Aorta (tissue), 5 donors: ENCODE measurements at places on chromosomes 7 and 10. TPM values are rescaled to one million over a fixed set of nuclear protein-coding genes. Genes with fewer than 3 reads are reported as not detected.

DNA sequence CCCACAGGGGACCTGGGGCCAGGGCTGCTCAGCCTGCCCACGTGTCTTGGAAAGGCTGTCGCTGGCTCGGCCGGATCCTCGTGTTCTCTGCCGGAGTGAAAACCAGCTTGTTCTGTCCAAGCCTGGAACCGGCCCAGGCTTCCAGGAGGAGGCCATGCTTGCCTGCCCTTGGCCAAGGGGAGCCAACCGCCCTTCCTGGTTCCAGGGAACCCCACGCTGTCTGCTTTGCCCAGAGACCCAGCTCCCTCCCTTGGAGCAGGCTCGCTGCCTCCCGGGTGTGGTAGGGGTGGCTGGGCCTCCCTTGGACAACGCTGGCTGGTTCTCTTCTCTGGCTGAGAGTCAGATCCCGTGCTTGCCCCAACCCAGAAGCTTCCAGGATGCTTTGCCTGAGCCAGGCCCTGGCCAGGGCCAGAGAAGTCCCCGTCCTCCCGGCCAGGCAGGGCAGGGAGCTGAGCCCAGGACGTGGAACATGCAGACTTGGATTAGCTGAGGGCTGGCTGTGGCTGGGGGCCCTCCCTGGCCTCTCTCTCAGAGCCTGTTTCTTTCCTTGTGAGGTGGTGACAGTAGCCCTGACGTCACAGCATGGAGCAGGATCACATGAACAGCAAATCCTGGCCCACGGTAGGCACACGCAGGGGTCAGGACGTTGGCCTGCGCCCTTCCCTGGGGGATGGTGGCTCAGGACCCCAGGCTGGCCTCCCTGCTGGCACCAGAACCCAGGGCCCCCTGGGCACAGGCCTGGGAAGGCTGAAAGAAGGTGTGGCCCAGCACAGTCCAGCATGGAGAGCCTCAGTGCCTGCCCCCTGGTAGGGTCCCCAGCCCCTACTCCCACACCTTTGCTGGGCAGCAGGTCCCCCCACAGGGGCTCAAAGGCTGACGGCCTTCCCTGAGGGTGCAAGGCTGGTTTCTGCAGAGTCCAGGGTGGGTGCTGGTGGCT is 67.5 kb downstream of the PWWP2B start:
- H3K27me3 ChIP-seq, result no peaks in the 10 kb centered on the region
- peak; percentile 92 for DNase-seq
- H3K4me1 ChIP-seq, result no peaks in the 10 kb centered on the region
- peak overlapping the region; percentile 76 for H3K27ac ChIP-seq

GRCh38 chr10:4082861-4083260 is 297.9 kb upstream of the KLF6 start:
- no peaks in the 10 kb centered on the region for H3K36me3 ChIP-seq
- peaks cover 4% of the 10 kb centered on the region for H3K4me1 ChIP-seq
- no peak overlapping the region for H3K4me3 ChIP-seq
- no peak for DNase-seq
- H3K27me3 ChIP-seq, result no peaks in the 10 kb centered on the region

DNA sequence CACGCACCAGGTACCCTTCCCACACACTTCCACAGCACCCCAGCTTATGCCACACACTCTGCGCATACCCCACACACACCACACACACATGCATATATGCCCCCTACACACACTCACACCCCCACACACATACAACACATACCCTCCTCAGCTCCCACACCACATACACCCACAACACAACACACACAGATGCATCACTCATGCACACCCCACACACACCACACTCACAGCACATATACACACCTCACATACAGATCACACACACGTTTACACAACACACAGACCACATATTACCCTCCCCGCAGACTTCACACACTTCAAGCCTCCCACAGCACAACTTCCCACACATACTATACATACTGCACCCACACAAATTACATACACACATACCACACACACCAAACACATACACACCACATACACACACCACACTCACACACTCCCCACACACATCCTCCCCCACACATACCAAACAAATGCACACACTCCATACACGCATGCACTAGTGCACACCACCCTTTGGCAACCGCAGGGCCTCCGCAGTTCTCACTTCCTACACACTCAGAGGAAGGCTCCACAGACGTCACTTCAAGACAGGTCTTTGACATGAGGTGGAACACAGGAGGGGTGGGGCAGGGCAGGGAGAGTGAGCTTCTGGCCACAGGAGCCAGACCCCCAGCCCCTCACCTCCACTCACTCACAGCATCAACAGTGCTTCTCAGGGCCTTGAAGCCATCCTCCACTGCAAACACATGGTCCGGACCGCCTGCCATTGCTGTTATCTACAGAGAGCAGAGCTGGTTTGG is 18.5 kb upstream of the ANTXRL start:
- no peak overlapping the region for H3K27ac ChIP-seq
- no peaks in the 10 kb centered on the region for H3K27me3 ChIP-seq
- H3K4me1 ChIP-seq, result no peaks in the 10 kb centered on the region
- no peak overlapping the region for H3K4me3 ChIP-seq

GRCh38 chr7:20350996-20351692 is 20.4 kb downstream of the ITGB8 start:
- H3K4me1 ChIP-seq, result no peaks in the 10 kb centered on the region
- H3K27me3 ChIP-seq, result no peaks in the 10 kb centered on the region
- no peaks in the 10 kb centered on the region for H3K36me3 ChIP-seq
- DNase-seq, result no peak
- H3K4me3 ChIP-seq, result no peak overlapping the region
- H3K27ac ChIP-seq, result no peak overlapping the region

DNA sequence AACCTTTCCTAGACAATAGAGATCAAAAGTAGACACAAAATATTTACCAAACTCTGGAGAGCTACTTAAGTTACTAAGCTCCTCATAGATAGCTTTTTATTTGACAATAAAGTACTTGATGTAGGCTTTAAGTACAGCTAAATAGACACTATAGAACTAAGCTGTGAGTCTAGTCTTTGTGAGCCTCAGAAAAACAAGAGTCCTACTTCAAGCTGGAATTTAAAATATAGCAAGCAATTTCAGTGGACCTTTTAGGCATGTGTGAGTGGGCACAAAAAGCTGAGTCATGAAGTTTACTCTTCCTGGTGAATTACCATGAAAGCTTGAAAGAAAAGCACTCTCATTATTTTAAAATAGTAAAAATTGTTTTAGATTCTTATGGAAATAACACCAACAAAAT is 76.1 kb downstream of the ADD3 start:
- no peaks in the 10 kb centered on the region for H3K27me3 ChIP-seq
- H3K4me3 ChIP-seq, result no peak overlapping the region
- no peak overlapping the region for H3K27ac ChIP-seq
- no peaks in the 10 kb centered on the region for H3K36me3 ChIP-seq
- H3K4me1 ChIP-seq, result no peaks in the 10 kb centered on the region

DNA sequence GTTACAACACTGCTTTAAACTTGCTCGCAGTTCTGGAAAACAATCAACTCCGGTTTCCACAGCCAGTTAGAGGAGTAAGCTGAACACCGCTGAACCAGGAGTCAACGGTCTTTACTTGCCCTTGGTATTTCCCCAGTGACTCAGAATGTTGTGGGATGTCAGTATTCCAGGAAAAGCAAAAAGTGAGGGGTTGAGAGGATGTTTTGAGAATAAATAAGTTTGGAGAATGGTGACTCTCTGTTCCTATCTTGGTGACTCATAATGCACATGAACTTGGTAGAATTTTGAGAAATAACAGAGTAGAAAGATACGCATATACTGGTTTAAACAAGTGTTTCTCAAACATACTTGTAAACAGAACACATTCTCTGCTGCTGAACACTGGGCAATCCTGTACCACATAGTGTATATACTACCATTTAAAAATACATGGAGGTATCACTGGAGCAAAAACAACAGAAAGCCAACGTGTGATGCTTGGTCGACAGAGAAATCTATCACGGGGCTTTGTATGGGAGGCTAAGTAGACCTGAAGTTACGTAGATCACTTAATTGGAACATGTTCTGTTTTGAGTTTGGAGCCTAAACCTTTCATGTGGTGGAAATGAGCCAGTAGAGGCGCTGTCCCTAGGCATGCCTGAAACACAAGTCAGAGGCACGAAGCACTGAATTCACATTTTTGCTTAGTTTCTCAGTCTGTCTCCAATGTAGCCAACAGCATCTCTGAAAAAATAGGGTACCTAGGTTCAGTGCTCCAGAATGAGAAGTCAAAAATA is 534.3 kb downstream of the PARD3 start:
- no peaks in the 10 kb centered on the region for H3K27me3 ChIP-seq
- no peaks in the 10 kb centered on the region for H3K4me1 ChIP-seq
- peak overlapping the region; percentile 99 for H3K27ac ChIP-seq
- H3K4me3 ChIP-seq, result peak overlapping the region; percentile 18
- no peaks in the 10 kb centered on the region for H3K36me3 ChIP-seq
- no peak for DNase-seq

DNA sequence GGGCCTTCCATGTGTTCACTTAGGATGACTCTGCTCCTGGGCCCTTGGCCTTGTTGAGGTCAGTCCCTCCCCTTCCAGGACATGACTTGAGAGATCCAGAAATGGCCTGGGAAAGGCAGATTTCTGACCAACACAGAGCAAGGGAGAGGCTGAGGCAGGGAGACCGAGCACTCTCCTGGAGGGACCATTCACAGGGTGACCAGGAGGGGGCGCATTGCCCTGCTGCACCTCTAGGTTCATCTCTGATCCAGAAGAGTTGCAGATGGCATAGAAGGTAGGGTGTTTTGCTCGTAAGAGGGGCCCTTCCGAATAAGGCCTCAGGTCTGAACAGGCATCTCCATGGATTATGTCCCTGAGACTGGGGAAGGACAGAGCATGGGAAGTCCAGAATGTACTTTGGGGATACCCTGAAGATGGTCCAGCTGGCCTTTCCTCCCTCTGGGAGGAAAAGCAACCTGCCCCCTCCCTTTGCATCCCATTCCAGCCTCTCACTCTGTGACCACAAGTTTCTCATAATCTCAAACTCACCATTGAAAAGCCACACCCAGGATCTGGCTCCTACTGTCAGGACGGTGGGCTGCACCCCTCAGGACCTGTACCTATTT is 6.6 kb downstream of the DMBT1 start:
- no peaks in the 10 kb centered on the region for H3K36me3 ChIP-seq
- no peaks in the 10 kb centered on the region for H3K4me1 ChIP-seq
- H3K4me3 ChIP-seq, result no peak overlapping the region
- no peaks in the 10 kb centered on the region for H3K27me3 ChIP-seq
- peak; percentile 68 for DNase-seq
- no peak overlapping the region for H3K27ac ChIP-seq

GRCh38 chr10:15857107-15857575 is 3.2 kb downstream of the MINDY3 start:
- H3K4me3 ChIP-seq, result no peak overlapping the region
- no peak for DNase-seq
- H3K36me3 ChIP-seq, result no peaks in the 10 kb centered on the region
- H3K4me1 ChIP-seq, result no peaks in the 10 kb centered on the region

DNA sequence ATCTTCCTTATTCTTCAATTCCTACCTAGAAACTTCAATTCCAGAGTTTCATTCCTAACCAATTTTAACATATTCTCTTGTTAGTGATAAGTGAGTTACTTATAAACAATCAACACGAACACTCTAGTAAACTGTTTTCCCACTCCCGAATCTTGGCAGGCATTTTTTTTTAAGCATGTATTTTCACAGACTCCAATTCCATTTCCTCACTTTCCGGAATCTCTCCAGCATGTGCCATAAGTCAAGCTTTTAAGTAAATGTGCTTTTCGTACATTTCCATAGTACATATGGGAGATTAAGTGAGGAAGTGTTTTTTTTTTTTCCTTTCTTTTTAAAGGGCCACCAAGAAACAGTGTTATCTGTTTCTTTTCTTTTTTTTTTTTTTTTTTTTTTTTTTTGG is 89.1 kb downstream of the FGFR2 start:
- no peaks in the 10 kb centered on the region for H3K27me3 ChIP-seq
- H3K4me1 ChIP-seq, result peaks cover 1% of the 10 kb centered on the region
- H3K4me3 ChIP-seq, result no peak overlapping the region
- no peaks in the 10 kb centered on the region for H3K36me3 ChIP-seq
- DNase-seq, result no peak

DNA sequence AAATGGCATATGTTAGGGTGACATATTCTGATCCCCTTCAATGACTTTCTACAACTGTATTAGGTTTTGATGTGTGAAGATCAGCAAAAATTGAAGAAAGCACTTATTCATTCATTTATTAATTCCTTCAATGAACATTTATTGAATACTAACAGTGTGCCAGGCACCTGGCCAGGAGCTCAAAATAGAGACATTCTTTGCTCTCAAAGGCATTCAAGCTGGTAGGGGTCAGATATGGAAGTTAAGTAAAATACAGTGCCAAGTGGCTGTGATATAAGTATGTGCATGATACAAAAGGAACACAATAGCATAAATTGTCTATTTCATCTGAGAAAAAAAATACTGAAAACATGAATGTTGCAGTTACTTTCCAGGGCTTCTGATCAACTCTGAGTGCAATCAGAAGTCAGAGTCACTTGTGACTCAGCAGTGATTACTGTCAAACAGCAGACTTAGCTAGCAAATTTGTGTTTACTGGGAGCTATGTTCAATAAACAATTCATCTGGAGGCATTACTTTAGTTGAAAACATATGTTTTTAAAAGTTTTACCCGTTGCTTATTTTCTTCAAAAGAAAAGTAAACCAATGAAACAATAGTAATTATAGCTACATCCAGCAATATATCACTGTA is 60.4 kb upstream of the CACNB2 start:
- H3K4me1 ChIP-seq, result no peaks in the 10 kb centered on the region
- H3K27ac ChIP-seq, result no peak overlapping the region
- DNase-seq, result no peak
- H3K36me3 ChIP-seq, result no peaks in the 10 kb centered on the region

DNA sequence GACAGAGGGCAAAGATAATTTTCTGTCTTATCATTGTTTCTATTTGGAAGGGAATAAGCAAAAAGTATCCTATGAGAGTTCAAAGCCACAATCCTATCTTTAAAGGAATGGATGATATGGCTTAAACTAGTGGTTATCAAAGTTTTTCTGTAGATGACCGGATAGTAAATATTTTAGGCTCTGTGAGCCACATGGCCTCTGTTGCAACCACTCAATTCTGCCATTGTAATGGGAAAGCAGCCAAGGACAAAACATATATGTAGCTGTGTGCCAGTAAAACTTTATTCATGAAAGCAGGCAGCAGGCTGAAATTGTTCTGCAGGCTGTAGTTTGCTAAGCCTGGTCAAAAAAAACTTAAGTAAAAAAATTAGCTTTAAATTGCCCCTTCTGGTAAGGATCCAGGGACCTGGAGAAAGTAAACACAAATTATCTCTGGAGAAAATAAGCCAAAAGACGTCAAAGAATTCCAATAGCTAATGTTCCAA is 73.3 kb downstream of the THSD7A start:
- no peak overlapping the region for H3K27ac ChIP-seq
- no peaks in the 10 kb centered on the region for H3K36me3 ChIP-seq
- no peak for DNase-seq
- H3K27me3 ChIP-seq, result no peaks in the 10 kb centered on the region
- H3K4me3 ChIP-seq, result no peak overlapping the region
- no peaks in the 10 kb centered on the region for H3K4me1 ChIP-seq

- no peaks in the 10 kb centered on the region for H3K27me3 ChIP-seq
- H3K4me3 ChIP-seq, result no peak overlapping the region
- no peak overlapping the region for H3K27ac ChIP-seq
- peak; percentile 46 for DNase-seq
- peaks cover 1% of the 10 kb centered on the region for H3K36me3 ChIP-seq
Observed at GRCh38 chr7:30436046-30436445, 42.5 kb downstream of the NOD1 start.

GRCh38 chr7:81367326-81367931 is 402.4 kb downstream of the HGF start:
- DNase-seq, result no peak
- H3K4me3 ChIP-seq, result no peak overlapping the region
- no peaks in the 10 kb centered on the region for H3K36me3 ChIP-seq

SFRP4 gene
- 98.6 TPM for total RNA-seq

MCMBP gene
- total RNA-seq, result 44.7 TPM

CPA2 gene
- total RNA-seq, result 0.72 TPM

WDFY4 gene
- total RNA-seq, result 7.3 TPM

CALY gene
- total RNA-seq, result not detected
